Activated B cell treated with CpG ODN at 0.5 μM for 24 hours (primary cell): ENCODE measurements at places on chromosomes 4 and X.

GRCh38 chr4:47641755-47642154 lies 156.7 kb downstream of the ATP10D start:
- no peak for DNase-seq

DNA sequence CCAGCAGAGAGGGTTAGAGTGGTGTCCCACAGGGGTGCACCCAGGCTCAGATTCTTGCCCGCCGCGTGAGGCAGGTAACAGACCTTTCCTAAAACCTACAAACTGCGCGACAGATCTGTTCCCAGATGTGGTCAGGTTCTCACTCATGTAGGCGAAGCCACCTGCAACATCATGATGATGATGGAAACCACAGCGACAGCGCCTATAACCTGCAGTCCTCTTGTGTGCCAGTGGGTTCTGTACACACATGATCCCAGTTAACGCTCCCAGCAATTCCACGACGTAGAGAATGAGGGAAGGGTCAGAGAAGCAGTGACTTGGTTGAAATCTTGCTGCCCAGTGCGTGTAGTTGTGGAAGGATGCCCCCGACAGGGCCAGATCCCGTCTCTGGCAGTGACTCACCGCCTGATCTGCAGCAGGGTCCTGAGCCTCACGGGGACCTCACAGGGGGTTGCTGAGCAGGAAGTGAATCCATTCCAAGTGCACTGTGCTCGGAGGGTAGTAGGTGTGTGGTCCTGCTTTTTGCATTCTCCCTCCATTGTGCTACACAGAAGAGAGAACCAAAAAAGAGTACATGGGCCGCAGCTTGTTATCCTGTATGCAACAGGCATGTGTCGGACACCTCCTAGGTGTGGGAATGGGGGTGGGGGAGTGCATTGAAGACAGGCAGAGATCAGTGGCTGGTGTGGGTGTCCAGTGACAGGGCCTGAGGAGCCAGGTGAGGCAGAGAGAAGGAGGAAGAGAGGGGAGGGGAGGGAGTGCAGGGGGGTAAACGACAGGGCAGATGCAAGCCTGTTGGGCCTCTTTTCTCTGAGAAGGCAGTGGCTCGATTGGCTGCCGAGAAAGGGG lies 66.6 kb downstream of the MTMR1 start:
- DNase-seq, result no peak

DNA sequence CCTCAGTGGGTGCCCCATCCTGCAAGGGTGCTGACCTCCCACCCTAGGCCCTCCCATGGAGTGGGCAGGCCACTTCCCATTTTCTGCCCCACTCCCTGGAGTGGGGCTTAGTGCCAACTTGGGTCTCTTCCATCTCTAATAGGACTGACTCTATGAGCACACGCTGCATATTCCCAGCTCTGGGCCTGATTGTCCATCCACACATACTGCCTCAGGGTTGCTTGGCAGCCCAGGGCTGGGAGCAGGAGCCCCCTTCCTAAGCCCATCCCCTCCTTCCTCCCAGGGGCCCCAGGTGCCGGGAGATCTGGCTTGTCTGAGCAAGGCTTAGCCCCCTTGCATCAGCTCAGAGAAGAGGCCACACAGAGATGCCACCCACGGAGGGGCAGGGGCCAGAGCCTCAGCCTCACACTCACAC lies 55.1 kb downstream of the PJA1 start:
- no peak for DNase-seq

DNA sequence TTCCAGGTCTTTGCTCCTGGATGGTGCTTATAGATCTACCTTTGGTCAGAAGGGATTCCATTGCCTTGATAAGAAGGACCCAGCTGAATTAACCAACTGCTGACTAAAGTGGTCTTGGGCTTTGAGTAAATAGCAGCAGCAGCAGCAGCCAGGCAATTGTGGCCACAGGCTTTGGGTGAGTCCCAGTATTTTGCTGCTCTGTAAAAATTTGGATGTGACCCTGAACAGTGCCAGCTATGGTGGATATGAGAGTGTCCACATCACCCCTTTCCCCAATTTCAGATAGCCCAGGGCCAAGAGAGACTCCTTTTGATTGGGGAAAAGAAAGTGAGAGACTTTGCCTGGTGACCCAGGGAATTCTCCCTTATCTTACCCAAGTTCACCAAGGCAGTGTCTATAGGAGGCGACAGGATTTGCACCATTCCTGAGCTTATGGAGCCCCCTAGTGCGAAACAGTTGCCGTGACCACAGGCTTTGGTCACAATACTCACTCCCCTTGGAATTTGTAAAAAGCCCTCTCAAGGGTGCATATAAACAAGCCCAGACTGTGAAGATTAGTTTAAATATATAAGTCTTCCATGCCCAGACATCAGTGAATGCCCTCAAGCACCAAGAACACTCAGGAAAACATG lies 518.0 kb downstream of the TMA16 start:
- no peak for DNase-seq
